ENCODE measurements at places on chromosomes 12 and 14.

DNA sequence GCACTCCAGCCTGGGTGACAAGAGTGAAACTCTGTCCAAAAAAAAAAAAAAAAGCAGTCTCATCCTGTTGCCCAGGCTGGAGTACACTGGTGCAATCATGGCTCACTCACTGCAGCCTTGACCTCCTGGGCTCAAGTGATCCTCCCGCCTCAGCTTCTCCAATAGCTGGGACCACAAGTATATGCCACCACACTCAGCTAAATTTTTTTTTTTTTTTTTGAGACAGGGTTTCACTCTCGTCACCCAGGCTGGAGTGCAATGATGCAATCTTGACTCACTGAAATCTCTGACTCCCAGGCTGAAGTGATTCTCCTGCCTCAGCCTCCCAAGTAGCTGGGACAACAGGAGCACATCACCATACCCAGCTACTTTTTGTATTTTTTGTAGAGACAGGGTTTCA lies 5.2 kb upstream of the CNPY2 start:
- DNase-seq, result no peak

- no peak for DNase-seq
Observed at GRCh38 chr14:95964901-95965300, 74.3 kb upstream of the C14orf132 start.

- no peak for DNase-seq
Observed at GRCh38 chr12:82896979-82897378, 210.3 kb downstream of the TMTC2 start.

DNA sequence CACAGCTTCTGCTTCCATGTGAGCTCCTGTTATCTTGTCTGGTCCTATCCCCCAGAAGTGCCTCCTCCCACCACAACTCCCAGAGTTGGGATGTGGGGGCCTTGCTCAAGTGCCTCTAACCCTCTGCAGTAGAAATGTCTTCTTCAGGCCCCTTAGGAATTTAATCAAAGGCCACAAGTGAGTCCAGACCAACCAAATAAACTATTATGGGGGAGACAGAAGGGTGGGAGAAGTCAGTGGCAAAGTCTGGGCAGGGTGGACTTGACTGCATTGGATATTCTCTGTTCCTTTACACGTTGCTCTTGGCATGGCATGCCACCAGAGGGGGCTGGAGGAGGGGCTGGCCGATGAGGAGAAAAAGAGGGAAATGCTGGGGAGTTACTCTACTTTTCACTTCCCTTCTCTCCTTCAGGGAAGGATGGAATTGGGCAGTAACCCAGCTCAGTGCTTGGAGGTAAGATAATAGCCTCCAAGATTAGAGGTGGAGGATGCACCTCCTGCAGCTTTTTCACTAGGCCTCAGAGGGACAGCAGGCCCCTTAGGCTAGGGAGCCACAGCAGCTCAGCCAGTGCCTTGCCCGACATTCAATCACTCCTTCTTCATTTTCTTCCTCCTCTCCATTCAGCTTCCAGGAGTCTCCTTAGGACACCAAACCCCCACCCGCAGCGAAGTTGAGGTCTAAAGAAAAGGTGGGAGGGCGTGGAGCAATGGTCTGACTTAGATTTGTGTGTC lies 1.2 kb upstream of the AP1G2 start:
- no peak for DNase-seq

- no peak for DNase-seq
Observed at GRCh38 chr12:6450091-6450868, 1.6 kb upstream of the TAPBPL start.

- no peak for DNase-seq
Observed at GRCh38 chr12:113333877-113334785, 778 bp downstream of the SLC8B1 start.

GRCh38 chr14:36556811-36557433 lies 25.5 kb downstream of the NKX2-8 start:
- DNase-seq, result peak; percentile 48

- DNase-seq, result no peak
Observed at GRCh38 chr14:93528884-93529558, 98.3 kb downstream of the UNC79 start.

DNA sequence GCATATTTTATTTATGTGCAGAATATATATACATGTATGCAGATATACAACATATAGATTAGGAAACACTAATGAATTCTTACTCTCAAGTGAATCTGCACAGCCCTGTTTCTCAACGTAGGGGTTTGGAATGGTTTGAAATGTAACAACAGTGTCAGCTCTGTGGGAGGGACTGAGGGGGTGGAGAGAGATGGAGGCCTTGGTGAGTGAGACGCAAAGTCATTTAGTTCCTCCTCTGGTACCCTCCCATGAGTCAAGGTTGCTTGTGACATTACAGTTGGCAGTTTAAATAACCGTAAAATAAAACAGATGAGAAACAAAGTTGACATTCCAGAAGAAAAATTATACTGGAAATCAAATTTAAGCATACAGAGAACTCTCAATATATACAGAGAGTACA lies 313.0 kb upstream of the PRKD1 start:
- DNase-seq, result no peak

- no peak for DNase-seq
Observed at GRCh38 chr14:23469906-23470403, 452 bp downstream of the NGDN start.

- DNase-seq, result no peak
Observed at GRCh38 chr14:71348817-71349216, 441.6 kb downstream of the PCNX1 start.

DNA sequence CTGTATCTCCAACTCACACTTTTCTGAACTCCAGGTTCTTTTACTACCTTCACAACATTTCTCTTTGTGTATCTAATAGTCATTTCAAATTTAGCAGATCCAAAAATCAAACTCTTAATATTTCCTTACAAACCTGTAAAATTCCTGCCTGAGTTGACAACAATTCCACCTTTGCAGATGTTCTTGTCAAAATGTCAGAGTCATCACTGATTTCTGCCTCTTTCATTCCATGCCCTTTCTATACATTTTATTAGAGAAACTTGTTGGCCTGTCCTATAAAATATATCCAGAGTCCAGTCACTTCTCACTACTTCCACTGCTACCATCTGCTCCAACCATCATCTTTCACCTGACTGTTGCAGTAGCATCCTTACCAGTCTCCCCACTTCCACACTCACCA lies 119.7 kb downstream of the CAPZA3 start:
- no peak for DNase-seq

DNA sequence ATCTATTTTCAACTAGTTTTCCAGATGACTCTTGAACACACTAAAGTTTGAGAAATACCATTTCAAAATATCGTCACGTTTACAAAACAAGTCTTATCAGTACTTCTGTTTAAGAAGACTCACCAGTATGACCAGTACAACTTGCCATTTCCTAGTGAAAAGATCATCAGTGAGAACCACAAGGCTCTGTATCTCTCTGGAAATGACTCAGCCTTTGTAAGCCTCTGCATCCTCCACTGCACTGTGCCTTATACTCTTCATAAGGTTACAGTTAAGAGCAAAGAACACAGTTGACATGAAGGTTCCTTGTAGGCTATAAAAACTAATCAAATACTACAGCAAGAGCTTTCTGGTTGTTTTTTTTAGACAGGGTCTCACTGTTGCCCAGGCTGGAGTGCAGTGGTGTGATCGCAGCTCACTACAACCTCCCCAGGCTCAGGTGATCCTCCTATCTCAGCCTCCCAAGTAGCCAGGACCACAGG lies 5.7 kb upstream of the VTI1B start:
- DNase-seq, result peak; percentile 81

- DNase-seq, result no peak
Observed at GRCh38 chr14:53569446-53569845, 387.2 kb downstream of the BMP4 start.

DNA sequence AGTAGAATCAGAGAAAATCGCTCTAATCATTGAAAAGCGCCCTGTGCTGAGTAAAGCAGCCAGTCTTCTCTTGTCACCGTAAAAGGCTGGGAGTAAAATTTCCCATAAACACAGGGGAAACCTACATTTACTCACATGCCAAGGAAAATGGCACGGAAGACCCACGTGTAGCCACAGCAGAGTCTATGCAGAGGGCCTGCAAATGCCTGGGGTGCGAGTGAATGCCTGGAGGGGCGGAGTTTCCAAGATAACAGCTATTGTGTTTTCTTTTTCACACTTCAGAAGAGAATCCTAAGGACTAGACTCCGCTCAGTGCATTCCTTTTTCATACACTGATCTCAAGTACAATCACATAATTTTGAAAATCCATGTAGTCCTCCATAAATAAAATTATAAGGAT lies 159.9 kb upstream of the FOXN3 start:
- DNase-seq, result no peak

GRCh38 chr14:91185721-91186120 lies 58.8 kb downstream of the GPR68 start:
- DNase-seq, result no peak

GRCh38 chr14:67490196-67490595 lies 1.7 kb upstream of the TMEM229B start:
- DNase-seq, result no peak

- peak; percentile 14 for DNase-seq
Observed at GRCh38 chr14:61911574-61911973, 149.4 kb downstream of the SNAPC1 start.

- DNase-seq, result no peak
Observed at GRCh38 chr12:123113026-123113425, 37.9 kb downstream of the PITPNM2 start.

- peak; percentile 37 for DNase-seq
Observed at GRCh38 chr12:79927772-79928474, 7.0 kb downstream of the PPP1R12A start.

DNA sequence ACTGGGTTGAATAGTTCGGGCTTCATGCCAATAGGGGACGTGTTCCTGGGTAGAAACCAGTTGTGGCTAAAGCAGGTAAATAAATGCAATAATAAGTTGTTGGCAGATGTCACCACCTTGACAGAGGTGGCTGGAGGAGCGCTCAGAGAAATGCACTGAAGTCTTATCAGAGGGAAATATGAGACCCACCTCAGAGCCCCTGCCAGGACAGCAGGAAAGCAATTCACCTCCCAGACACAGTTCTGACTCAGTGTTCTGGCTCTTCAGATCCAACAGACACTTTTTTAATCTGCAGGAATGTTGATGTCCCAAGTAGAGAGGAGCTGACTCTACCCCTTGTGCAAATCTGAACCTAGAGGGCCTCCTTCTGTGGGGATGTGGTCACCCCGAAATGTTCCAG lies 687.1 kb upstream of the FBXO33 start:
- no peak for DNase-seq

DNA sequence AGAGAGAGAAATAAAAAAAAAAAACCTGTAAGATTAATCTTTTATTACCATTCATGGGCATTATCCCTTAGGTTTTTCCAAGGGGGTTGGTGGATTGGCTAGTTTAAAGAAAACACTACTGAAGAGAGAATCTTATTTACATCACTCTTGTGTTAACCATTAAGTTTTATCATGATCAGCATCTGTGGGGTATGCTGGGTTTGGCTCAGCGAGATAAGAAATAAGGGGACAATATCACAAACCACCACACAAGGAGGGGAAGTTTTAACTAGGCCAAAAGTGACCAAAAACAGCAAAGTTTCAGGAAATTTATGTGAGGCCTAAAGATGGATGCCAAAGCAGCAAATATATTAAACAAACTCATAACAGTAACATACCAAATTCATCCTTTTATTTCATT lies 548.6 kb downstream of the SLC16A7 start:
- DNase-seq, result no peak

DNA sequence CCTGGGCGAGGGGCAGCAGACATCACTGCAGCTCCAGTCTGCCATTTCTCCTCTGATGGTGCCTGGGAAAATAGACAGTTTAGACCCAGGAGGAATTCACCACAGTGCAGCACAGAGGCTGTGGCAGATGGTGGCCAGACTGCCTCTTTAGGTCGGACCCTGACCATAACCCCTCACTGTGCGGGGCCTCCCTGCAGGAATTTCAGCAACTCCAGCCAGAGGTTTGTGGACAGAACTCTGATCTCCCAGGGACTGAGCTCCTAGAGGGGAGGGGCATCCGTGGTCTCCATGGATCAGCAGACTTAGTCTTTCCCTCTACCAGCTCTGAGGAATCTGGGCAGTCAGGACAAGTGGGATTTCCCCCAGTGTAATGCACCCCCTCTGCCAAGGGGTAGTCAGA lies 106.5 kb downstream of the ZC3H14 start:
- no peak for DNase-seq

GRCh38 chr12:125245581-125246557 lies 180.6 kb downstream of the AACS start:
- no peak for DNase-seq

- peak; percentile 55 for DNase-seq
Observed at GRCh38 chr14:70189456-70190077, 816 bp upstream of the SLC8A3 start.

DNA sequence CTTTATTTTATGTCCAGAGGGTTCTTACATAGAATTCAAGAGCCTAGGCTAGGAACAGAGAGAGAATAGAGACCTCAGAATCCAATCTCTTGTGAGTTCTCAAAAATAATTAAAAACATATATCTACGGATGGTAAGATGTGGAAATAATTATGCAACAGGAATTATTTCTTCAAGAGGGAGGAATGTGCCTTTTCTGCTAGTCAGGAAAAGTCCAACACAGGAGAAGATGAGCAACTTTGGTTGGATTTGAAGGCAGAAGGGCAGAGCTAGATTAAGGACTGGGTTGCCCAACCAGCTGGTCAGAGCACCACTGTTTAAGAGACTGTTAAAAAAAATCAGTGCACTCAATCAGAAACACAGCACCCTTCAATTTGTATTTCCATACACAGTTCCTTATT lies 365.5 kb downstream of the ETNK1 start:
- no peak for DNase-seq

GRCh38 chr12:121072147-121072546 lies 33.1 kb upstream of the OASL start:
- no peak for DNase-seq

DNA sequence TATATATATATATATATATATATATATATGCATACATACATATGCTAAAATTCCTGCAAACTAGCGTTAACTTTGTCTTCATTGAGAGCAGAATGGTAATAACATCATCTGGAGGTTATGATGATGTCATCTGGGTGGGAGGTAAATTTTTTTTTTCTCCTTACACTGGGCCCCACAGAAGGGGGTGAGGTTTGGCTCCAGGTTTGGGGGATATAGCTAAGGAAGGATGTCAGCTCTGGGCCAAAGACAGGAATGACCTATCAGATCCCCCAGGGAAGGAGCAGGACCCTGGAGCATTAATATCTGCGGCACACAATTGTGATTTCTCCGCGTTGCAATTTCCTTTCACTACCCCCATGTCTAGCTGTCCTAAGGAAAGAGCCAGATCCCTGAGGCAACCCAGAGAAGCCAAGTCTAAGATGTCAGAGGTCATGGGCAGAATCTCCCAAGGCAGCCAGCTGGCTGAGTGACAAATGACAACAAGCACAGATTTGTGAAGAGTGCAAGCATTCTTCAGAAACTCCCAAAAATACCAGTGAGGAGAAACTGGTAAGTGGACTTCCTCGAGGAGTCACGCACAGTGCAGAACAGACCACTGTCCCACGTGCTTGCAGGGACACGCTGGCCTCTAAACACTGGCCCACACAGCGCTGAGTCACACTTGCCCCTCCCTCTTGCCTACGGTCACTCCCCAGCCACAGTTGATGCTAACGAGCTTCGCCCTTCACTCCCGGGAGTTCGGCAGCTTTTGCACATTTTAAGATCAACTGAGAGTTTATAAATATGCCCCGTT lies 9.9 kb downstream of the UBC start:
- no peak for DNase-seq

GRCh38 chr12:89525305-89525823 lies 483 bp downstream of the POC1B start:
- peak; percentile 65 for DNase-seq
